ENCODE measurements at places on chromosomes 2 and 18.

DNA sequence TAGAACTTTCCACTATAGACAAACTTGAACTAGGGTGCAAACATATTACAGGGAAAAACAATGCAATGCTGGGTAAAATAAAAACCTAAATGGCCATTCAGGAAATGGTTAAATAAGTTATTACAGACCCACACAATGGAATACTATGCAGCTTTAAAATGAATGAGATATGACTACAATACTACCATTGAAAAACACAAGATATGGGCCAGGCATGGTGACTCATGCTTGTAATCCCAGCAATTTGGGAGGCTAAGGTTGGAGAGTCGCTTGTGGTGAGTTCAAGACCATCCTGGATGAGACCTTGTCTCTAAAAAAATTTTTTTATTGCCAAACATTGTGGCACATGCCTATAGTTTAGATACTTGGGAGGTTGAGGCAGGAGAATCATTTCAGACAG is 6.8 kb downstream of the PECR start:
- no peak for DNase-seq

DNA sequence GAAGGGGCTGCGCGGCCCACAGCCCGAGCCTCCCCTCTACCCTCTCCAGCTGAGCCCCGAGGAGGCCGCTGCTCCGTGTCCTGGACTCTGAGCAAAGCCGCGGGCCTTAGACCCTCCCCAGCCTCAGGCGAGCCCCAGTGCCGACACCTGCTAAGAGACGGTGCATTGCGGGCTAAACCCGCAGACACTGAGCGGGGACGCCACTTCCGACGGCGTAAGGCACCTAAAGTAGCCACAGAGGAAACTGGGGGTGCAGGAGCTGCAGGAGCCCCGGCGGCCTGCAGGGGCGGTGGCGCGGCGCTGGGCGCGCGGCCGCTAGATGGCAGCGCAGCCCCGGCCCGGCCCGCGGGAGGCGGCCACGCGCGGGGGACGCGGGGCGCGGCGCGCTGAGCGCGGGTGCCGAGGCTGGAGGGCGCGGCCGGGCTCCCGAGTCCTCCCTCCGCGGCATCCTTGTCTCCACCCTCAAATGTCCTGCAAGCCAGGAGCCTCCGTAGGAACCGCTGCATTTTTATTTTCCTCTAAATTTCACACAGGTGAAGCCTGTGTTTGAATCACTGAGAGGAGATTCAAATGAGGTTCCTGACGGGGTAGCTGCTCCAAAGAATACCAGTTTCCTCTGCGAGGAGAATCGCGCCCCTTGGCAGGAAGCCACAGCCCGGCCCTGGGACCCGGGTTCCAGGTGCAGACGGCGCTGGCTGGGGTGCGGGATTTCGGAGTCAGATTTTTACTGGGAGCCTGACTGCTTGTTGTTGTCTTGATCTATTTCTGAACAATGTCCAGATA is 650.5 kb downstream of the GALR1 start:
- DNase-seq, result peak; percentile 70

DNA sequence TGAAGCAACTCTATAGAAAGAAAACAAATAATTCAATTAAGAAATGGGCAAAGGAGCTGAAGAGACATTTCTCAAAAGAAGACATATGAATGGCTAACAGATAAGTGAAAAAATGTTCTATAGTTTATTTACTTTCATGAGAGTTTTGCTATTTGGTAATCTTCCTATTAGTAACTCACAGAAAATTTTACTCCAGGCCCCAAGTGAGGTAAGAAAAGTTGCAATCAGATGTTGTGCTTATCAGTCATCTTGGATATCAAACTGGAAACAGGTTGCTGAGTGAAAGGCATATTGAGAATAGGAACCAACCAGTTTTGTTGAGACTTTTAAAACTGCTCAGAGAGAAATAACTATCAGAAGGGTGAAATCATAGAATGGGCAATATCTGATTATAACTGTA is 1179.0 kb upstream of the ACVR2A start:
- DNase-seq, result no peak

GRCh38 chr2:38174646-38175423 is 98.9 kb upstream of the CYP1B1 start:
- no peak for DNase-seq

DNA sequence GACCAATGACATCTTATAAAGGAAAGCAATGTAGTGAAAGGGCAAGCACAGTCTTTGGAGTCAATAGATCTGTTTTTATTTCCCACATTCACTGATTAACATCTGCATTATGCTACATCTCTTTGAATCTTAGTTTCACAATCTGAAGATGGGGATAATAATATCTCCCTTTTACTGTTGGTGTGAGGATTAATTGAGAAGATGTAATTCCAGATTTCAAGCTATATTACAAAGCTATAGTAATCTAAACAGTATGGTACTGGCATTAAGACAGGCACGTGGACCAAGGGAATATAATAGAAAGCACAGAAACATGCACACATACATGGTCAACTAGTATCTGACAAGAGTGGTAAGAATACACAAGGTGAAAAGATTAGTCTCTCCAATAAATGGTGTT is 45.3 kb downstream of the SLC4A5 start:
- DNase-seq, result no peak

DNA sequence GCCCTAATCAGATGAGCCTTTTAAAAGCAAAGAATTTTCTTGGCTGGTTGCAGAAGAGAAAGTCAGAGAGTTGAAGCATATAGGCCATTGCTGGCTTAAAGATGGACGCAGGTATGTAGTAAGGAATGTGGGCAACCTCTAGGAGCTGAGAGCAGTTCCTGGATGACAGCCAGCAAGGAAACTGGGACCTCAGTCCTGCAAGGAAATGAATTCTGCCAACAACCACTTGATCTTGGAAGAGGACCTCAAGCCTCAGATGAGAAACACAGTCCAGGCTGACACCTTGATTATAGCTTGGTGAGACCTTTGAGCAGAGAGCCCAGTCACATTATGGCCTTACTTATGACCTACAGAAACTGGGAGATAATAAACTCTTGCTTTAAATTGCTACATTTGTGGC is 15.7 kb downstream of the PHOSPHO2 start:
- no peak for DNase-seq

DNA sequence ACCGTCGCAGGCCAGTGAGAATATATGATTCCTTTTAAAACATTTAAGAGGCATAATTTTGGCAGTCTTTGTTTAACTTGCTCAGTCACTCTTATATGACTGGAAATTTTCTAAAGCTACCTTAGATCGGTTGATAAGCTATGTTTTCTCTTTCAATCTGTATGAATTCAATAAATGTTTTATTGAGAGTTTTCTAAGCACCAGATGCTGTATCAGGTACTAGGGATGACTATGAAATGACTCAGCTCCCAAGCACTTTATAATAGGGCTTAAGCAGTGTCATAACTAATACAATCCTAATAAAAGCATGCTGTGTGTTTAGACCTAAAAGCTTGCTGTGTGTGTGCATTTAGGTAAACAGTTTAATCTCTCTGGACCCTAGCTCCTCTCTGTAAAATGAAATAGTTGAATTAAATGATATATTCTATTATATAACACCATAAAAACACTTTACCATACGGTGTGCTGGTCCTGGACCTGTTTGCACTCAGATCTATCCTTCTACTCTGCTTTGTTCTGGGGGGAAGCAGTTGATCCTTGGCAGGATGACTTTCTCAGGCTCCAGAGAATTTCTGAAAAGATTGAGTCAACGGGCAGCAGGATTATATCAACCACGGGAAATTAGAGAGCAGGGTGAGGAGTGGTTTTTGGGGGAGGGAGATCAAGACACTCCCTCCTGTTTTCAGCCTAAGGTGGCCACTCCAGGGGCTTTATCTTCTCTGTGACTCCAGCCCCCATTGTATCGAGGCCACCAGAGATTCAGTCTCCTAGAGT is 26.1 kb upstream of the SLC38A11 start:
- DNase-seq, result no peak

DNA sequence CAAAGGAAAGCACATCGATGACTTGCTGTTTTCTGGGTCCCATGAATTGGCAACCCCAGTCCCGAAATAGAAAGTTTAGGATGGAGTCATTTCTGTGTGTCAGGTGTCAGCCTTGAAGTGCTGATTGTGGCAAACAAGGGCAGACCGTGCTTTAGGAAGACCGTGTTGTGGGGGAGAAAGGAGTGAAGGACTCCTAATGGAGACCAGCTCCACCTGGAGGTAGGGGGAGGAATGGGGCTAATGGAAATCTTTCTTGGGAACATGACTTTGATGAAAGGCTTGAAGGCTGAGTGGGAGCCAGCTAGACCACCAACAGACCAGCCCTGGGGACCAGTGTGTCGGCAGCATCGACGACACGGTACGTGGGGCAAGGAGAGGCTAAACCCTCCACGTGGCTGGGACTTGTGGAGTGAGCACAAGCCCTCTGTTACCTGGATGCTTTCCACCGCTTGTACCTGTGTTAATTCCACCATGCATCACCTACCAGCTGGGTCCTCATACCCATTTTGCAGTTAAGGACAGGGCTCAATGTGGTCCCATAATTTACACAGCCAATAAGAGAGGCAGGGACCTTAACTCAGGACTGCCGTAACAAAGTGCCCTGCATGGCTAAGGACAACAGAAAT is 104.2 kb downstream of the SH3BP4 start:
- DNase-seq, result no peak

DNA sequence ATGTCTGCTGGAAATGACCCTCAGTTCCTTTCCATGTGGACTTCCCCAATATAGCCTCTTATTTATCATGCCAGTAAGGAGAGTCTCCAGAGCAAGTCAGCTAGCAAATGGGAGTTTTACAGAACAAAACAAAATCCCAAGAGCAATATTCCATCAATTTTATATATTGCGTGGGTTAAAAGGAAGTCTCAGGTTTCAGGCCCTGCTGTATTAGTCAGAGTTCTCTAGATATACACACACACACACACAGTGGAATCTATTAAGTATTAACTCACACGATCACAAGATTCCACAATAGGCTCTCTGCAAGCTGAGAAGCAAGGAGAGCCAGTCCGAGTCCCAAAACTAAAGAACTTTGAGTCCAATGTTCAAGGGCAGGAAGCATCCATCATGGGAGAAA is 102.8 kb upstream of the MAP2 start:
- no peak for DNase-seq

- DNase-seq, result no peak
These were observed 11.1 kb downstream of the DHRS9 start for GRCh38 chr2:169080250-169081069.

DNA sequence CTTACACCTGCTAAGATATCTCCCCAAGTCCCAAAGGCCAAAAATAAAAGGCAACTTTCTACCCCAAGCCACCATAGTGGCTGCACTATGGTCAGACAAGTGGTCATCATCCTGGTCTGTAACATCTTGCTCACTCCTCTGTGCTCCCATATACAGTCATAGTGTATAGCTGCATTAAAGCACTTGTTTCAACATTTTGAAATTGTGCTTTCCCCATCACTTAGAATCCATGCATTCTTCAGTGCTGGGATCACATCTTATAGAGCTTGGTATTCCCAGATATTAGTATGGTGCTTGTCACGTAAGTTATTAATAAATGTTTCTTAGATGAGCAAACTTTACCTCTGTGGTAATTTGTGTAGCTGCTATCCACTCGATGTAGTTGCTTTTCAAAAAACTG is 40.4 kb upstream of the CDC42EP3 start:
- DNase-seq, result no peak

GRCh38 chr2:152034257-152034801 is 64.5 kb downstream of the CACNB4 start:
- DNase-seq, result no peak

DNA sequence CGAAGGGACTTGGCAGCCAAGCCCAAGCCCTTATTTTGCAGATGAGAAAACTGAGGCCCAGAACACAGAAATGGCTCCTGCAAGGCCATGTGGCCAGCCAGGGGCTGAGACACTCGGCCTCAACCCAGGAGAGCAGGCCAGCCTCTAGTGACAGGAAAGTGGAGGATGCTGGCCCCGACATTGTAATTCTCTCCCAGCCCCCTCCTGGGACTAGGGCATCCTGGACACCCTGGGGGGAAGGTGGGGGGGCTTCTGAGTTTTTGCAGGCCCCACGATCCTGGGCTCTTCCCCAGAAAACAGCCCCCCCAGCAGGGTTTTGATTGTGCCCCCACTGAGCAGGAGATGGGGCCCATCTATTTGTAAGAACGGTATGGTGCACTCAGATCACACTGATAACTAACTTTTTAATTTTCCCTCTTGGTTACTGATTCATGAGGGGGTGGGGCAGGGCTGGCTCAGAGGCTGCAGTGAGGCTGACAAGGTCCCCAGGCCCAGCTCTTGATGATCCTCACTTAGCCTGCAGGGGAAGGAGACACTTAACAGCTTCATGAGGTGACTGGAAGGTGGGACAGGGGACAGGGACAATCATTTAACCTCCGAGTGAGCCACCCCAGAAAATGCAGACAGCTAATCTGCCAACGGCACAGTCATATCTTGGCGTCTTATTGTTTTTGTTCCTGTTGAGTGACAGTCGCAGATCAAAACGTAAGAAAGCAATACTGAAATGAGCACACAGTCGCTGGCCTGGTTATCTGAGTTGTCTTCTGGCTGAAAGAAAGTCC is 18.9 kb downstream of the SMAD7 start:
- DNase-seq, result no peak

GRCh38 chr2:54543733-54544396 is 87.7 kb downstream of the SPTBN1 start:
- no peak for DNase-seq

DNA sequence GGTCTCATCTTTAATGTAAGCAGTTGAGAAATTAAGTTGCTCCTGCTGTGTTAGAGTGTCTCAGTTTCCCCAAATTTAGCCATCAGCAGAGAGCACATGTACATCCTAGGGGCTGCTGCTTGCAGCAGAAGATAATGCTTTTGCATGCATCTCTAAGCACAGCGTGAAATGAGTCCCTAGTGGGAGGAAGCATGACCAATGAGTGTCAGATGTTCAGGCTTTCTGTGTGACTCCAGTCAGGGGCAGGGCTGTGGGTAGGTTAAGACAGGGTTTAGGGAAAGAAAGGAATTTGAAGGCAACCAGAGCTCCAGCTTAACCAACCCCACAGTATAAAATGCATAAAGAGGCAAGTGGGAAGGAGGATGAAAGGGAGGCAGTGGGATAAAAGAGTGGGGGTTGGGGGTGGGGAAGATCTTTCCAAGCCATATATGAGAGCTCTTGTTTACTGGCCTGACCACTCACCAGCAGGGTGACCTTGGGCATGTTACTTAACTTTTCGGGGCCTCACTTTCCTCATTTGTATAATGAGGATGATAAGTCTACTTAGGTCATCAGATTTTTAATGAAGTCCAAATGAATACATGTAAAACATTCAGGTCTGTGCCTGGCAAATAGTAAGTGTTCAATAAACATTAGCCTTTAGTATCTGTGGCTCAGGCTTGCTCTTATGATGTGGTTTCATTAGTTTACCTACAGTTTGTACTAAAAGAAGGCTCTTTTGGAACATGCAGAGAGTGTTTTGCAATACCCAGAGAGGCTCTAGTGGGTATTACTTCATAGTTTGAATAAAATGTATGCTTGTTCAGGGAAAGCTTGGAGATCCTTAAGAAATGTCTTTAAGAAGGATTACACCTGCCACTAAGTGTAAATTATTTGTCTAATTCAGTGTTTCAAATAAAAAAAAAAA is 42.7 kb upstream of the PELI1 start:
- no peak for DNase-seq

DNA sequence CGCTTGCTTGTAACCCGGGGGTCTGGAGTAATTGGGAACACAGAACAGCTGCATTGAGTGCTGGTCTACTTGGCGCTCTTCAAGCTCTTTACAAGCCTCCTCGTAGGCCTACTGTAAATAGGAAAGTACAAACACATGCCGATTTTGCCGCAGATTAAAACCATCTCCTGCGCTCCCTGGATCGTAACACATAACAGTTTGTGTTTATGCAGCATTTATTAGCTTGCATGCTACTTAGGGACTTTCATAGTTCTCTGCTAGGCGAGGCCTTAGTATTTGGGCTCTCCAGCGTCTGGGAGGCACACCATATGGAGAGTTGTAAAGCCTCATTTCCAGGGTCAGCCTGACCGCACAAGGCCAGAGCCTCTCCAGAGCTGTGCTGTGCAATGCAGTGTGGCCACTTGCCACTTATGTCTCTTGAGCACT is 84.0 kb upstream of the HAAO start:
- no peak for DNase-seq

All from activated naive CD4-positive, alpha-beta T cell treated with anti-CD3 and anti-CD28 coated beads, Interleukin-2, amount 10 ng/mL, durations not matched to agents 7 days and 5 days (primary cell).